ENCODE measurements at places on chromosomes 4 and X.

DNA sequence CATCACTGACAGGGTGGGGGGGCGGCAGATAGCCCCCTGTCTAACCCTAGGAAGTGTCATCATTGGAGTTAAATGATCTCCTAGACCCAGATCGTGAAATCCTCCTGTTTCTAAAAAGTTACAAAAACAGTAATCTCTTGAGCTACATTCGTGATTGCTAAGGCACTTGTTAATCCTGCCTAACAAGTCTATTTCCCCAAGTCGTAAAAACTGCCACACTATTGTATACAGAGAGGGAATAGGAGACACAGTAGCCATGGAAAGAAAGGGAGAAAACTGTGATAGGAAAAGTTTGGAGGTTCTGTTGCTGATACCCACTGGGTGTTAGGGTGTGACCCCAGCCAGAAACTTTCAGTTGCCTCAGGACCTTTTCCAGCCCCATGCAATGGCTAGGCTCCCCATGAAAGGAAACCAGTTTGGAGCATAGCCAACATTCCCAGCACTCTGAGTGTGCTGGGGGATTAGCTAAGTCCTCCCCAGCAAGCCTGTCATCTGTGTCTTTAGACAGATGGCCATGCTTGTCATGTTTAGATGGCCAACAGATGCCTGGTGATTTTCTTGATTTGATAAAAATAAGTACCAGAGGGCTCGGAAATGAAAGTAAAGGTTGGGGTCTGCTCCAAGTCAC is 63.3 kb upstream of the ANXA10 start:
- DNase-seq = peak; percentile 22

DNA sequence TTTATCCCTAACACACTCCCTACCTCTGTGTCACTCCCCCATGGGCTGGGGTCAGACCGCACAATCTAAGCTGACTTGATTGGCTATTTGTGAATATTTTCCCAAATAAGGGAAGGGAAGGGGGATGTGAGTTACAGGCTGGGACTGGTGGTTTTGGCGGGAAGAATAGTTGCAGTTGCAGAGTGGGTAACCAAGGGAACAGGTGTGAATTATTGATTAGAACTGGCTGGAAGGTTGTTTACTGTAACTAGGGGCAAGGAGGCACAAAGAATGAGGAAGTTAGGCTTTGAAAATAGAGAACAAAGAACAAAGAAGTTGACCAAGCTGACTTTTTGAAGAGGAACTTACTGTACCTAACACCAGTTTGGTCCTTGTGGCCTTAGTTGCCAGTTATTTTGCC is 88.0 kb upstream of the XAGE2 start:
- no peak for DNase-seq

DNA sequence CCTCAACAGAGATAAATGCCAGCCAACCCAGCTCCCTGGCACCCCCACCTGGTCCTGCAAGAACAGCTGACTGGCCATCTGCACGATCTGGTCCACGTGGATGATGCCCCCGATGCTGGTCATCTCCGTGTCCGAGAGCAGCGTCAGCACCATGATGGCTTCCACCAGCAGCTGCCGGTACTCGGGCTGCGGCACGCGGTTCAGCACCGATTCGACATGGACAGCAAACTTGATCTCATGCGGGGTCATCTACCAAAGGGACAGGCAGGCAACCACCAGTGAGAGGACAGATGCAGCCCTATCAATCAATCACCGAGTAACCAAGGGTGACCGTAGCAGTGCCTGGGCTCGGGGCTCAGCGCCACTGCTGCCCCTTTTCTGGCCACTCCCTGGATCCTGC is 89.8 kb downstream of the PHKA2 start:
- DNase-seq = no peak

GRCh38 chr4:77155631-77156452 is 1.2 kb upstream of the CCNG2 start:
- no peak for DNase-seq

All from fibroblast of upper back skin (primary cell).